ENCODE measurements at places on chromosomes 1 and 21.

- DNase-seq, result no peak
Observed at GRCh38 chr21:36415375-36415774, 30.2 kb downstream of the CHAF1B start.

- peak; percentile 36 for DNase-seq
Observed at GRCh38 chr21:44304877-44305293, 5.0 kb downstream of the PFKL start.

GRCh38 chr1:55279627-55280026 lies 64.5 kb upstream of the USP24 start:
- no peak for DNase-seq

DNA sequence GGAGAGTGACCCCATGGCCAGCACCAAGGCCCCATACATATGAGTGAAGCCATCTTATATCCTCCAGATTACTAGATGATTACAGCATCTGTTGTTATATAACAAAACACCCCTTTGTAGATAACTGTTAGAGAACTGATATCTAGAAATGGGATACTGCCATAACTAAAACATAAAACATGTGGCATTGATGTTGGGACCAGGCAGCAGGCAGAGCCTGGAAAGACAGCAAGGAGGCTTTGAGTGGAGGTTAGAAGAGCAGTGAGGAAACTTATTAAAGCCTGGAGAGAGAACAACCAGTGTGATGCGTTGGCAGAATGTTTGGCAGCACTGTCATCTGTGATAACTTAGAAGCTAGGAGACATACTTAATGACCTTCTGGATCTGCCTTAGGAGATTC lies 5.5 kb upstream of the ZMYM6 start:
- DNase-seq, result no peak

GRCh38 chr1:218211241-218211640 lies 73.9 kb upstream of the RRP15 start:
- no peak for DNase-seq

GRCh38 chr1:212124690-212125582 lies 89.4 kb downstream of the DTL start:
- DNase-seq, result peak; percentile 4

DNA sequence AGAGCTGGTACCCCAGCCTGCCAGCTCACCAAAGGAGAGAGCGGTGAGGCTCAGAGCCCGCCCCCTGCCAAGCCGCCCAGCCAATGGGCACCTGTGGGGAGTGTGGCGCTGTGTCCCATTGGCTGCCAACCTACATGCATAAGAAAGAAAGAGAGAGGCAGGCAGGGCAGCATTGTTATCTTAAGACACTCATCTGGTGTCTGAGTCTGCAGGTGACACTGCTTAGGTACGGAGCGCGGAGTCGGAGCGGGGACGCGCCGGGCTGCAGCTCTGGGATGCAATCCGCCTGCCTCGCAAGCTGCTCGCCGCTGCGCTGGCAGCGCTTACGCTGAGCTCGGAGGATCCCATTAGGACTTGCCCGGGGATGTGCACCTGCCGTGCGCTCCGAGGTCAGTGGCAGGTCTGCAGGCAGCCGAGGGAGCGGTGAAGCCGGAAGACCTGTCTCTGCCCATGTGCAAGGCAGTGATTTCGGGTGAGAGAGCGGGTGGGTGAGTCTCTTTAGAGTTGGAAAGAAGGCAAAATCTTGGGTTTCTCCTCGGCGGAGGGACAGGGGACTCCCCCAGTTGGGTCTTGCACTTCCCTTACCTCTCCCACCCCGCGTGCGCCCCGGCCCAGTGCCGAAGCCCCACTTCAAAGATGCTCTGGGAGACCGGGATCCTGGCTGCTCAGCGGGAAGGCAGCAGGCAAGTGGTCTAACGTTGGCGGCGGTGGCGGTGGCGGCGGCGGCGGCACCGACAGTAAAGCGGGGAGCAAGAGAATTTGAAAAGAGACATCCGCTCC lies at the start of gene BRINP2:
TSS of gene BRINP2 (plus strand) at position 203 of the 780 bp plus-strand sequence. CDS start 58,919 bp downstream, outside the sequence.
- DNase-seq, result peak; percentile 14

All from CD4-positive, alpha-beta T cell treated with Interleukin-4 for 1 hour (primary cell).